ENCODE measurements at places on chromosomes 3 and 15.

DNA sequence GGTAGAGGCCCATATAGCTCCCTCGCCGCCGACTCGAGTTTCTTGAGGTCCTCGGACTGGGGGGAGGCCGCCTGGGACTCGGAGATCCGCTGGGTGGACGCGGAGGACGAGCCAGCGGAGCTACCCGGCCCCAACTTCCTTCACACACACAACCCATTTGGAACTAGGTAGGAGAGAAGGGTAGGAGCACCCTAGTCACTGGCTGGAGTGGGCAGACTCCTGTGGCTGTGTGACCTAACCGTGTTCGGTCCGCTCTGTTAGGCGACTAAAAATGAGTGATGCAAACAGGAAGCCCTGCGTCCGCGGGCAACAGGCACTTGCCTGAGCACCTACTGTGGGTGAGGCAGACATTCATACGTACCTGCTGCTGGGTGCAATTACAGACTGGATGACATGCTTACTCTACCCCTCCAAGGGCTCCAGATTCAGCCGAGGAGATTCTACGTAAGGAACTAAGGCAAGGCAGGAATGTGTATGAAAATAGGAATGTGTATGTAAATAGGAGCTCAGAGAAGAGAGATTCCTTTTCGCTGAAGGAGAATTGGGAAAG is 4.6 kb upstream of the SIN3A start:
- peak; percentile 92 for DNase-seq

- no peak for DNase-seq
Observed at GRCh38 chr3:10247679-10248183, 528 bp upstream of the TATDN2 start.

- no peak for DNase-seq
Observed at GRCh38 chr3:196336319-196337145, 1.7 kb downstream of the TM4SF19 start.

- DNase-seq, result no peak
Observed at GRCh38 chr15:44018151-44018550, 176.9 kb downstream of the FRMD5 start.

GRCh38 chr3:160088492-160089137 is 100.0 kb downstream of the IL12A start:
- DNase-seq, result no peak

- no peak for DNase-seq
Observed at GRCh38 chr3:183202004-183202722, 39.6 kb upstream of the LAMP3 start.
